Epithelial cell of alveolus of lung (primary cell): ENCODE measurements at places on chromosomes 13 and 19. TPM values are rescaled to one million over a fixed set of nuclear protein-coding genes. Genes with fewer than 3 reads are reported as not detected.

Gene KANK3
- total RNA-seq = 2.2 and 4.9 TPM in 2 replicates

Gene BLOC1S3
- total RNA-seq = 5.0 and 8.6 TPM in 2 replicates

Gene FCHO1
- total RNA-seq = 3.0 and 4.3 TPM in 2 replicates

Gene PGLYRP1
- total RNA-seq = not detected in 2 replicates

Gene PDX1
- not detected in 2 replicates for total RNA-seq

Gene C19orf38
- 0.78 and 2.6 TPM in 2 replicates for total RNA-seq

Gene TEX29
- not detected in 2 replicates for total RNA-seq

Gene ZNF582
- 1.2 and 5.7 TPM in 2 replicates for total RNA-seq

Gene PTGIR
- 14.0 and 19.9 TPM in 2 replicates for total RNA-seq

Gene MBD3L3
- total RNA-seq = not detected in 2 replicates

Gene PRSS57
- total RNA-seq = 1.9 TPM in 1 of 2 replicates, not detected in the other

Gene ZNF723
- not detected in 2 replicates for total RNA-seq

Gene GIPC3
- 0.13 and 1.0 TPM in 2 replicates for total RNA-seq

Gene CEACAM3
- total RNA-seq = not detected in 2 replicates

Gene ZNF865
- total RNA-seq = 3.7 and 6.8 TPM in 2 replicates

Gene FUT3
- total RNA-seq = 1.0 TPM in 1 of 2 replicates, not detected in the other

Gene LSM14A
- total RNA-seq = 53.1 and 112 TPM in 2 replicates

Gene CYP2A6
- total RNA-seq = not detected in 2 replicates

Gene NLRP7
- total RNA-seq = not detected in 2 replicates

Gene F7
- not detected in 2 replicates for total RNA-seq

Gene PRR22
- total RNA-seq = 0.13 and 1.4 TPM in 2 replicates

Gene ZSWIM9
- 1.8 and 4.2 TPM in 2 replicates for total RNA-seq

Gene CLEC11A
- total RNA-seq = 124 and 227 TPM in 2 replicates

Gene C19orf67
- not detected in 2 replicates for total RNA-seq

Gene IZUMO1
- 0.56 TPM in 1 of 2 replicates, not detected in the other for total RNA-seq

Gene GRK1
- total RNA-seq = not detected in 2 replicates

Gene ZNF253
- 3.9 and 7.9 TPM in 2 replicates for total RNA-seq

Gene ZNF761
- total RNA-seq = 5.9 and 11.7 TPM in 2 replicates

Gene LINGO3
- not detected in 2 replicates for total RNA-seq

Gene ELSPBP1
- not detected in 2 replicates for total RNA-seq

Gene CGB8
- 0.91 TPM in 1 of 2 replicates, not detected in the other for total RNA-seq

Gene FLT3LG
- 3.5 and 4.8 TPM in 2 replicates for total RNA-seq

Gene GRIN2D
- 1.0 and 1.3 TPM in 2 replicates for total RNA-seq

Gene PLIN4
- under 0.01 and 0.96 TPM in 2 replicates for total RNA-seq

Gene FAAP24
- 0.64 and 3.0 TPM in 2 replicates for total RNA-seq

Gene ZNF841
- 4.9 and 9.1 TPM in 2 replicates for total RNA-seq

Gene SYCN
- not detected in 2 replicates for total RNA-seq

Gene ZNF132
- total RNA-seq = 3.7 and 5.9 TPM in 2 replicates

Gene TMEM143
- 2.6 and 12.5 TPM in 2 replicates for total RNA-seq

Gene SHISA2
- total RNA-seq = 0.91 and 1.7 TPM in 2 replicates
